ENCODE measurements at places on chromosomes 2 and 18.

DNA sequence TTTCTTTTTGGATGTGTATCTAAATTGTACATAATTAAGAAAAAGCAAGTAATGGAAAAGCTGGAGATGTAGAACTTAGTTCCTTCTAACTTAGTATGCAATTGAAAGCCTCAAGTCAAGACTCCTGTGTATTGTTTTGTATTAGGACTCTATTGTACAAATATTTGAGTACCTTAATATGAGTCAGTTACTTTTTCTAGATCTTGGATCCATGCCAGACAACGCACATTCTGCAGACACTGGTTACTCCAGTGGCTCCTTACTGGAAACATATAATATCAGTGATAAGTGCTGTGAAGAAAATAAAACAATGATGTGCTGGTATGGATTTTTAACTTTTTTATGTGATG, 1.5 kb downstream of the SLC39A10 start:
- no peak for DNase-seq

GRCh38 chr2:217228732-217229131, 368.9 kb upstream of the TNP1 start:
- DNase-seq, result no peak

DNA sequence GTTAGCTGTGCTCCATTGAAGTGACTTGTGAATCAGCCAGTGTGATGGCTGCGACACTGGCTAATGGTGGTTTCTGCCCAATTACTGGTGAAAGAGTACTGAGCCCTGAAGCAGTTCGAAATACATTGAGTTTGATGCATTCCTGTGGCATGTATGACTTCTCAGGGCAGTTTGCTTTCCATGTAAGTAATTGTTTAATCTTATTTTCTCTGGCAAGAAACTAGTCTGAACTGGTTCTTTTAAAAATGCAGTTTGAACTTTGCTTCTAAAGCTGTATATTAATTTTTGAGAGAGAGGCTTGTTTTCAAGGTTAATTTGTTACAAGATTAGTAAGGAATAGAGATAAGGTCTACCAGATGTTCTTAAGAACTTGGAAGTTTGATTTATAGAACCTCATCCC, 46.7 kb downstream of the GLS start:
- DNase-seq, result no peak

- DNase-seq, result no peak
Measured at GRCh38 chr18:57921708-57922107, 118.6 kb upstream of the ATP8B1 start.

GRCh38 chr2:196160101-196160500, 11.3 kb downstream of the STK17B start:
- DNase-seq, result peak; percentile 49

DNA sequence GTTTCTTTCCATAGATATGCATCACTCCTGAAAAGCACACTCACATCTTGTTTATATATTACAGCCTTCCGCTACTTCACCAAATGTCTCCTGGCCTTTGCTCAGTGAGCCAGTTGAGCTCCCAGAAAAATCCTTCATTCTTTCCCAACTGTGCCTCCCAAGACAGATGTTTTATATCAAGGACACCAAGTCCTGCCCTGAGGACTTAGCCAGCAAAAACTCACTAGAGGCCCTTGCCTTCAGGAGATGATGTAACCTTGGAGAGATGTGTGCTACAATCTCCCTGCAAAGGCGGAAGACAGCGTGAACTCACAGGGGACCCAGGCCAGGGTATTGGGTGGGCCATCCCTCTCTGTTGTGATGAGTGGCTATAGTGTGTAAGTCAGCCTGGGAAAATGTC, 86.1 kb upstream of the CTAGE1 start:
- no peak for DNase-seq

Measured in activated gamma-delta T cell treated with anti-CD3 and anti-CD28 coated beads, Interleukin-2, amount 50 U/mL, for 16 hours (primary cell).